ENCODE measurements at places on chromosomes 2 and 18.

GRCh38 chr18:8994603-8995002, 107.9 kb upstream of the NDUFV2 start:
- no peak for DNase-seq

- no peak for DNase-seq
Measured at GRCh38 chr2:67836866-67837265, 225.9 kb downstream of the C1D start.

DNA sequence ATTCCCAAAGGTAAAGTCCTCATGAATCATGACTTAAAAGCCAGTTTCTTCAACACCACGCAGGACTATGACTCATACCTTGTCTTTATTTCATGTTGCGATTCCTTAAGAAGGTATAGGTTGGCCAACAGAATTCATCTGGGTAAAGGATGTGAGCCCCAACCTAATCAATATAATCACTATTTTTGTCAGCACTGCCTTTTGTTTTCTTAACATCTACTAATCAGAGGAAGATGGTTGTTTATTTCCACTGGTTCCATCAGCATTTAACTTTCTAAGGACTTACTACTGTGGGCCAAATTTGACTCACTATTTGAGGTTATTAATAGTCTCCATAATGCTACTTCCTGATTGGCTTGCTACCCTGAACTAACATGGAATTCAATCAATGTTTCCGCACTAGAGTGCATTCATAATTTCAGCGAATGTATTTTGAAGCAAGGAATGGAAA, 78.6 kb downstream of the SCG2 start:
- DNase-seq, result no peak

- no peak for DNase-seq
Measured at GRCh38 chr2:38517284-38517683, 85.4 kb downstream of the HNRNPLL start.

- no peak for DNase-seq
Measured at GRCh38 chr2:218129458-218130135, 3.8 kb downstream of the CXCR2 start.

DNA sequence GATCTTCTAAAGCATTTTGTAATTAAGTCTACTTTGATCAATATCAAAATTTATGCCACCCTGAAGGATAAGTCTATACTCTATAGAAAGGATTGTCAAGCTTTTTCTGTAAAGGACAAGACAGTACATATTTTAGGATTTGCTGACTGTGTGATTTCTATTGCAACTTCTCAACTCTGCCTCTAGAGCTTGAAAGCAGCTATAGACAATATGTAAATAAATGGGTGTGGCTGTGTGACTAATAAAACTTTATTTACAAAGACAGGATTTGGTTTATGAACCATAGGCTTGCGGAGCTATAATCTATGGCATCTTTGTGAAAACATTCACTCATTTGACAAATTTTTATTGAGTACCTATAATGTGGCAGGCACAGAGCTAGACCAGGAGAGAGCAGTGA, 18.4 kb downstream of the UPP2 start:
- no peak for DNase-seq

DNA sequence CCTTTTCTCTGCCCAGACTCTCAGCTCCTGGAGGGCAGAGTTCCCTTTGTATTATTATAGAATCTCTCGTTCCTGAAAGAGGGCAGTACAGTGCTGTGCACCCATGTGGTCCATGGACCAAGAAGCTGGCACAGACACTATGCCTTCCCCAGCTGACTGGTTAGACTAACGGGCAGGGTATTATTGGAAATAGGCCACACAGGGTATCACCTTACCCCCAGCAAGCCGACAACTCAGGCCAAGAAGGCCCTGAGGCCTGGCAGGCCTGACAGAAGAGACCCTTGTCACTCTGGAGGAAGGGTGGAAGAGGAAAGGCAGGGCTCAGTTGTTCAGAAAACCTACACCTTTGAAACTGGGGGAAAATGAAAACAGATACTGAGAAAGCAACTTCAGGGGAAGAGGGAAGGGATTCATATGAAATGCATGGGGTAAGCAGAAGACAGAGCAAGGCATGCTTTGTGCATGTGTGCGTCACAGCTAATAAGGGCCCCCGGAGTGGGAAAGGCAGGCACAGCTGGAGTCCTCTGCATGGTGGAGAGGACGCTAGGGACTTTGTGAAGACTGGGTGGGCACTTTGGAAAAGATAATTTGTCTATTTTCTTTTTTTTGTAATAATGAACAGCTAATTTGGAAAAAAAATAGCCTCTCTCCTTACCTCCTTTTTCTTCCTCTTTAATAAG, 476.8 kb upstream of the CELF4 start:
- no peak for DNase-seq

GRCh38 chr2:177799531-177799930, 273.0 kb downstream of the PDE11A start:
- DNase-seq, result no peak

GRCh38 chr2:137706786-137707613, 257.3 kb upstream of the HNMT start:
- DNase-seq, result no peak

DNA sequence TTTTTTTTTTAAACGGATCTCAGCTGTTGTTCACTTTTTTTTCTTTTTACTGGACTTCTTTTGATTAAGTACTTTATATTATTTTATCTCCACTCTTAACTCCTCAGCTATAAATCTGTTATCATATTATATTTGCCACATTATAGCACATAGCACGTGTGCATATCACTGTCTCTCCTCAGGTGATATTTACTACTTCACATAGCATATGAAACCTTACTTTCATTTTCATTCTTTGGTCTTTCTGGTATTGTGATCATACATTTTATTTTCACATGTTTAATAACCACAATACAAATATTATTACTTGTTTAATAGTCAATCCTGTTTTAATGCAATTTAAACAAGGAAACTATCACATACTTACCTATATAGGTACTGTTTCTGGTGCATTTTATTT, 993.1 kb upstream of the TMEFF2 start:
- no peak for DNase-seq

- peak; percentile 16 for DNase-seq
Measured at GRCh38 chr2:73290049-73290839, 3.1 kb downstream of the EGR4 start.

GRCh38 chr2:134671513-134671912, 47.3 kb downstream of the TMEM163 start:
- DNase-seq, result no peak

DNA sequence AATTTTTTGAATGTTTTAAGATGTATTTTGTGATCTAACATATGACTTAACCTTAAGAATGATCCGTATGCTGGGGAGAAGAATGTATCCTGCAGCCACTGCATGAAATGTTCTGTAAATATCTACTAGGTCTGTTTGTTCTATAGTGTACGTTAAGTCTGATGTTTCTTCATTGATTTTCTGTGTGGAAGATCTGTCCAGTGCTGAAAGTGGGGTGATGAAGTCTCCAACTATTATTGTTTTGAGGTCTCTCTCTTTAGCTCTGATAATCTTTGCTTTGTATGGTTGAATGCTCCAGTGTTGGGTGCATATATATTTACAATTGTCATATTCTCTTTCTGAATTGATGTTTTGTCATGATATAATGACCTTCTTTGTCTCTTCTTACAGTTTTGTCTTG, 82.5 kb upstream of the LHCGR start:
- no peak for DNase-seq

DNA sequence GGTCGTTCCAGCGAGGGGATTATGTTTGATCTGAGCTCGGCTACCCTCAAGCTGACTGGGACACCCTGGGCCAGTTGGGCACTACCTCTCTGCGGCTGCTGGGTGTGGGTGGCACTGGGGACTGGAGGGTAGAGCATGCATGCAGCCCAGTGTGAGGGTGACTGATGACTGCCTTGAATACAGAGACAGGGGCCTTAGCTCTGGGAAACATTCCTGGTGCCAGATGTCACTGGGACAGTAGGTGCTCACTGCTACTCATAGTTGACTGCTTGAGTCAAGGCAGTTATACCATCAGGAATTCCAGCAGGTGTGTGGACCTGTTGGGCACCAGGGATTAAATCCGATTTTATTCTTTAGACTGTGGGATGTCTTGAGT, 33.6 kb upstream of the ATP6V1B1 start:
- no peak for DNase-seq

DNA sequence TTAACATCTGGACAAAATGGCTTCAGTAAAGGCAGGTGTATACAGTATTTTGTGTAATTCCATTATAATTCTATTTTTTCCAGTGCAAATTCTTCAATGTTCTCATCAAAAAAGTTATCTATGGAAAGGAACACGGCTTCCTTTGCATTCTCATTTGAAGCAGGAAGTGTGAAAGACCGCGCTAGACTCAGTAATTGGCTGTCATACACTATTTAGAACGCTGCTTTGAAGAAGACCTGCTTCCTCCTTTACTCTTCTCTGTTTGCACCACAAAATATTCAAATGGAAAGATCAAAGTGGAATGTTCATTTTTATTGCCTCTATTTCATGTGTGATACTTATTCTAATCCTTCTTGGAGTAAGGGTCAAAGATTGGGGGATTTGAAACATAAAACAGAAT, 883.7 kb downstream of the TSN start:
- DNase-seq, result no peak

DNA sequence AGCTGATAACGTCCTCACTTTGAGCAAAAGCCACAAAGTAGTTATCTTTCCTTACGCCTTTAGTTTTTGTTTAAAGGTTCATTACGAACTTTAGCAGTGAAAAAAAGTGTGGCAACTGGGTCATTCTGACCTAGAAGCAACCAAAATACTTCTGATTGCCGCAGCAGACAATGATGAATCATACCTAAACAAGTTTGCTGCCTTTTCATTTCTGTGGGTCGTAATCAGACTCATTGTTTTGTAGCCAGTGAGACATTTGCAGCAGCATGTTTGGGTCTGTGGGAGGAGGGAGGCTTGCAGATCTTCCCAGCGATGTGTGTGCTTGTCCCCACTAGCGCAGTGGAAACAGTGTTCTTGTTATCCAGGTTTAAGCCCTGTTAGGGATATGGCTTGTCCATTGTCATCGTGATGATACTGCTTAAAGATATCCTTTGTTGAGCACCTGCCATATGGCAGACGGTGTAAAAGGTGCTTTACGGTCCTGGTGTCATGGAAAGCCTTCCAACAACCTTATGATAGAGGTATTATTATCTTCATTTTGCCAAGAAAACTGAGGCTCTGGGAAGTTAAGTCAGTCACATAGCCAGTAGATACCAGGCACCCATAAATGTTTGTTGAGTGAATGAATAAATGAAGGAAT, 1.3 kb upstream of the GREB1 start:
- DNase-seq, result no peak

- no peak for DNase-seq
Measured at GRCh38 chr2:129458436-129458835, 521.0 kb upstream of the RAB6C start.

DNA sequence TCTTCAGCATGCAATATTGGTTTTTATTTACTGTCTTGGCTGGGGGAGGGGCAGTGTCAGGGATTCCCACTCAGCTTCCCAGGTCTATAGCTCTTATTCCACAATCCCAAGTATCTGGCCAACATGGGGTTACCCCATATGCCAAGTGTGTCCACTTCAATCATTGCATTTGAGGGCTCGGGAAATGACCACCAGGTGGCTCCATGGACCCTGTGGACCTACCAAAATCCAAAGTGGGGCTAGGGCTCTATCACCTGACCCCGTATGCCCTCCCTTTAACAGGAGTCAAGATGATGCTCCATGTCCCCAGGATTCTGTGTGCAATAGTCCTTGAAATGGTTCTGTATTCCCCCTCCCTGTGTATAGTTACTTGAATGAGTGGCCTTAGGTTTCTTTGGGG, 12.1 kb upstream of the TRAF3IP1 start:
- no peak for DNase-seq

DNA sequence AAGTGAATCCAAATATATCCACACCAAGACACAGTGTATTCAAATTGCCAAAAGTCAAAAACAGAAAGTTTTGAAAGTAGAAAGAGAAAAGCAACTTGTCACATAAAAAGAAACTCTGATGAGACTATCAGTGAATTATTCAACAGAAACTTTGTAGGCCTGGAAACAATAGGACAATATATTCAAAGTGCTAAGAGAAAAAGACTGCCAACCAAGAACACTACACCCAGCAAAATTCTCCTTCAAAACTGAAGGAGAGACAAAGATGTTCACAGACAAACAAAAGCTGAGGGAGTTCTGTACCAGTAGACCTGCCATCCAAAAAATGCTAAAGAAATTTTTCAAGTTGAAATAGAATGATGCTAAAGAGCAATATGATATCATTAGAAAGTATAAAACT, 69.6 kb downstream of the GYPC start:
- no peak for DNase-seq

DNA sequence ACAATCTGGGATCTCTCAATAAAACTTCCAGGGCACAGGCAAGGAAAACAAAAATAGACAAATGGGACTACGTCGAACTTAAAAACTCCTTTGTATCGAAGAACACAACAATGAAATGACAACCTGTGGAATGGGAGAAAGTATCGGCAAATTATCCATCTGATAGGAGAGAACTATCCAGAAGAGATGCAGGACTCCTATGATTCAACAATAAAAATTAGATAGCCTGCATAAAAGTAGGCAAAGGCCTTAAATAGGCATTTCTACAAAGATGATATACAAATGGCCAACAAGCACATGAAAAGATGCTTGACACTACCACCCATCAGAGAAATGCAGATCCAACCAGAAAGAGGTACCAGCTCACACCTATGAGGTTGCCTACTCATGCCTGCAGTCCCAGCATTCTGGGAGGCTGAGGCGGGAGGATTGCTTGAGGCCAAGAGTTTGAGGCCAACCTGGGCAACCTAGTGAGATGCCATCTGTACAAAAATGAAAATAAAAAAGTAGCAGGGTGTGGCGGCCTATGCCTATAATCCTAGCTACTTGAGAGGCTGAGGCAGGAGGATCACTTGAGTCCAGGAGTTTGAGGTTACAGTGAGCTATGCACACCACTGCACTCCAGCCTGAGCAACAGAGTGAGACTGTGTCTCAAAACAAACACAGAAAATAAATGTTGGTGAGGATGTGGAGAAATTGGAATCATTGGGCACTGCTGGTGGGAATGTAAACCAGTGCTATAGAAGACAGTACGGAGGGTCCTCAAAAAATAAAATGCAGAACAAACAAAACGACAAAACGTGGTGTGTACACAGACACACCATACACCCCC, 21.6 kb downstream of the TWIST2 start:
- no peak for DNase-seq

DNA sequence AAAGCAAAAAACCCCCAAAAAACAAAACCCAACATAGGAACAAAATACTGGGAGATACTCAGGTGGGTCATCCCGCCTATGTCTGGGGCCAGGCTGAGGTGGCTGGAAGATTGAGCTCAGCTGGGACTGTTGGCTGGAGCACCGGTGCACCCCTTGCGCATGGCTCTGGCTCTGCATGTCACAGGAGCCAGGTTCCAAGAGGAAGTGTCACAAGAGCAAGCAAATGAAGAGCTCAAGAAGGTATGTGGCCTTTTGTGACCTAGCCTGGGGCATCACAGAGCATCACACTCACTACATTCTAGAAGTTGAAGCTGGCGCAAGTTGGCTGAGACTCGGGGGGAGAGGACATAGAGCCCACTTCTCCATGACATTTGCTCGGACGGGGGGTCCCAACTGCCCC, 40.6 kb downstream of the PDCL3 start:
- DNase-seq, result no peak
